Activated naive CD4-positive, alpha-beta T cell (primary cell): ENCODE measurements at places on chromosomes 1 and 21.

DNA sequence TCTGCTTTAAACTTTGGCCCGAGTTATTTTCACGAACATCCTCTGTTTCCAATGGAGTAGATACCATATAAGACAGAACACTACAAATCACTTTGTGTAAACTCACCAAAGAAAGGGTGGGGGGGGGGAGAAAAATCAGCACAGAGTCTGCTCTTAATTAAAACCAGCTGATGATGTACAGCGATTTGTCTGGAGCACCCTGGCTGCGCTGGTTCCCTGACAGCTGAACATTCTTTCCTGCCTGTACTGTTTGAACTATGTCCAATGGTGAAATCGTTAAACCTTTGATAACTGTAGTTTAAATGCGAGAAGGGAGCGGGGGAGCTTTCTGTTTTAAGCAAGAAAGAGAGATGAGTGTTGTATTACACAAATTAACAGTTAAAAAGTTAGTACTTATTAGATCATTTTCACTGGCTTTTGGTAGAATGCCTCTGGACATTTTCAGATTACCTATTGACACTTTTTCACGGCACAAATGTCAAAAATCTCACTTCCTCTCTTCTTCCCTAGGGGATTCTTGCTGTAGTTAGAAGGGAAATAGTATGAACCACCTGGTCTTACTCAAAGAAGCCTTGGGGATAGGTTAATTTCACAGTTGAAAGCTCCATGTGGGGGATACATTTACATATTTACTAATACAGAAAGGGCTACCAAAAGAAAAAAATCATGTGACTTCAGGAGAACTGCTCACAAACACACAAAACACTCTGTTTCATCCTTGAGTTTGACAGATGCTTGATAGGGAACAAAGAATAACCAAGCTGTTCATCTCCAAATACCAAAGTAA, 140.2 kb upstream of the RUNX1 start:
- DNase-seq = no peak

DNA sequence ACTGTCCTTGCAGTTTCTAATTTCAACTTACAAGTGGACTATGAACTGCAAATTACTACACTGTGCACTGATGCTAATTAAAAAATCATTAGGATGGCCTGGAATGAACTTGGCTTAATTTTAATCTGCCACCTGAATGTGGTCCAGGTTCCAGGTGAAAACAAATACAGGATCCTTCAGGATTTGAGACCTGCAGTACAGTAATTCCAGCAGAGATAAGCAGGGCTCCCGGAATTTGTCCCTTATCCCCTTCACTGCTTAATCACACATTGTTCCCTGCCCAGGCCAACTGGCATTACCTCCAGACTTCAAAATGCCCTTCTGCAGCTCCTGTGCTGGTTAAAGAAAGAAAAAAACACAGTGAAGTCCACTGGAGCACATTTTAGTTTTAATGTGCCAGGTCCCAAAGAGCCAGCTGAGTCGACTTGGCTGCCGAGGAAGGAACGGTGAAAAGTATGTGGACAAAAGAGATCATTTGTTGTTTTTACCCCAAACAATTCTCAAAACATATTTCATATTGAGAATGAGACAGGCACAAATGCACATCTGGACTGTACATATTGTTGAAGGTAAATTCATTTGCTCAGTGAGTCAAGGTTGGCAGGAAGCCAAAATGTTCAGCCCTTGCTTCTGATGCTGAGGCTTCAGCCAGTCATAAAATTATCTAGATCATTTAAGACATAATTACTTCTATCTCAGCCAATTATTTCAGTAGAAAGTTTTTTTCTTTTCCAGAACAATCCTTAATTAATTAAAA, 28.3 kb downstream of the DEGS1 start:
- DNase-seq = no peak

DNA sequence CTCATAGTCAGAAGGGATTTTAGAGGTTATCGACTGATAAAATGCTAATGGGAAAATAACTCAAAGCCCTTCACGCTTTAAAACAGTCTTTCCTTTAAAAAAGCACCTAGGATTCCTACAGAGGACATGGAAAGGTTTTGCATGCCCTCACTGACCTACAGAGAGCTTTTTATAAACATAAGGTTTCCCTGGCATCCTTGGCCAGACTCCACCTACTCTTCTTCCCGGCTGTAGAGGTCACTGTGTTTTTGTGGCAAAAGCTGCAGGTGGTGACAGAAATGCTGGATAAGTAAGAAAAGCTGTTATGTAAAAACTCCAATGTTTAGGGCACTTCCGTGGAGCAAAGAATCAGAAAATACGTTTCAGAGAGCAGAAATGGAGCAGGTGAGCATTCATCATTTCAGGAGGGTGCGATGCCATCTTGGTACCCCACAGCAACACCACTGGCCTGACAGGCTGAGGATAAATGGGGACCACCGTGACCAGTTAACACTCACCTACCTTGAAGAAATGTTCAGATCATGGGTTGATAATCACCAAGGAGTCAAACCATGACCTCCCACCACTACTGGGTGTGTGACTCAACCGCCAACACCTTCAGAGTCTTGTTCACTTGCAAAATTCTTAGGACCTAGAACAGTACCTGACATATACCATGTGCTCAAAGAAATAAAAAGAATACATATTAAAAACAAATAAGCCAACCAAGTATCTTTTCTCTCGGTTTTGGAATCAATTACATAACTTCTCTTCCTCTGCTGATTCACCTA, 46.6 kb downstream of the SSBP3 start:
- DNase-seq = no peak

DNA sequence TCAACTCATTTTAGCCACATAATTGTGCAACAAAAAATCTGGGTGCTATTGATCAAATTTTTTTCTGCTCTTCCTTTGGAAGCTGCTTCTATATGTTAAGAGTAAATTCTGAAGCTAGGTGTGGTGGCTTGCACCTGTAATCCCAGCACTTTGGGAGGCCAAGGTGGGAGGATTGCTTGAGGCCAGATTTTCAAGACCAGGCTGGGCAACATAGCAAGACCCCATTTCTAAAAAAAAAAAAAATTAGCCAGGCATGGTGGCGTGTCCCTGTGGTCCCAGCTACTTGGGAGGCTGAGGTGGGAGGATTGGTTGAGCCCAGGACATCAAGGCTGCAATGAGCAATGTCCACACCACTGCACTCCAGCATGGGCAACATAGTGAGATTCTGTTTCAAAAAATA, 24.3 kb upstream of the RSBN1 start:
- no peak for DNase-seq

DNA sequence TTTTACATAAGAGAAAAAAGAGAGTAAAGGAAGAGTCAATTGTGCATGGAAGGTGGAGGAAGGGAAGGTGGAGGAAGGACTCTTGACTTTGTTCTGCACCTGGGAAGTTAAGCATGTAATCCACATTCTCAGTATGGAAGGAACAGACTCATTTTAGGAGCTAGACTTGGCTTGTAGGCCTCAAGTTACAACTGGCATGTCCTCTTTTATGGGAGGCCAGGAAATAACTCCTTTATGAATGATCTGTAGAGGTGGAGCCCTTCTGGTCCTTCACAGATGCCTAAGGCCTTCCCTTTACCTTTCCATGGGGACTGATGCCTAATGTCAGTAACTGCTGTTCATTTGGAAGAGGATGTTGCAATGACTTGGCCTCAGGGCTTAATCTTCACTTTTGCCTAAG, 29.4 kb upstream of the CCSAP start:
- DNase-seq = no peak

DNA sequence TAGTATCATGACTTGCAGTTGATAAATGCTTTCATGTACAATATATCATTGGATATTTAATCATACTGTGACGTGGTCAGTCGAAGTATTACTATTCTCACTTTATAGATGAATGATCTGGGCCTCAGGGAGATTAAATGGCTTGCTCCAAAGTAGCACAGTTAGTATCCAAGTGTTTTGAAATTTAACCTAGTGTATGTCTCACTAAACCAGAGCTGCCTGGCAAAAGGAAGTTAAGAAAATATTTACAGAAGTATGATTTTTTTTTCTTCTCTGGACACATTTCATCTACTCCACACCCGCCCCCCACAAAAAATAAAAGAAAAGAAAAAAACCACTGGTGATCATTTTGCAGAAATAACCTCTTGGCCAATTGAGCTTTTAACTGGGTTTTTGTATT, 71.9 kb upstream of the CXADR start:
- DNase-seq = no peak

DNA sequence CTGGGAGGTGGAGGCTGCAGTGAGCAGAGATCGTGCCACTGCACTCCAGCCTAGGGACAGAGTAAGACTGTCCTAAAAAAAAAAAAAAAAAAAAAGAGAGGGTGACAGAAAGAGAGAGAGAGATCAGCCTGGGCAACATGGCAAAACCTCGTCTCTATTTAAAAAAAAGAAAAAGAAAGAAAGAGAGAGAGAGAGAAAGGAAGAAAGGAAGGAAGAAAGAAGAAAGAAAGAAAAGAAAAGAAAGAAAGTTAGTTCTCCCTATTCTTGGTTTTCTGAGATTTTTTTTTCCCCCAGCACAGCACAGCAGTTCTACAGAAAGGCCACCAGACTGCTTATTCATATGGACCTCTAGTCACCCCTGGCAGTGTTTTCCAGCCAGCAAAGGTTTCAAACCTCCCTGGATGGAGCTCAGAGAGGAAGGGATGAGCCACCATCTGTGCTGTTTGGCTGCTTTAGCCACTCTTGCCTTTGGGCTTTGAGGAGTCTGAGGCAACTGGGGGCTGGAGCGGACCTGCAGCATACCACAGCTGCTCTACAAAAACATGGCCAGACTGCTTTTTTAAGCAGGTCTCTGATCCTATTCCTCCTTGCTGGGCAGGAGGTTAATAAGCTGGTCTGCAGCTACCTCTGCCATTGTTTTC, 10.6 kb downstream of the S100A6 start:
- DNase-seq = no peak

- DNase-seq = no peak
Observed at GRCh38 chr1:162303004-162303344, 73.7 kb downstream of the SPATA46 start.

GRCh38 chr1:36420409-36420808, 22.7 kb upstream of the LSM10 start:
- no peak for DNase-seq

DNA sequence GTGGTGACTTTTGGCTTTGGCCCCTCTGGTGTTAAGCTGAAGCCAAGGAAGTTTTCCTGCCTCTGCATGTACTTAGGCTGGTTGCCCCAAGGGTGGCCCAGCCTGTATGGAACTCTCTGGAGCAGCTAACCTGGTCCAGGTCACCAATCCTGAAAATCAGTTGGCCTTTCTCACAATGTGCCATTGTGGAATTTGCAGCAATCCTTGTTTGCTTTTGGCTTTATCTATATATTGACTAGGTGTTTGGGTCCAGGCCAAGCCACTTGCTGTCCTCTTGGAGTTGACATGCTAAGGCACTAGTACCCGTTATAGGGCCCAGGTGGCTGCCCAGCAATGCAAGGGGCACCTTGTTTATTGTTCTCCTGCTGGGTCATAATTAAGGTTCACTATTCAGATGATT, 124.6 kb downstream of the CAMTA1 start:
- DNase-seq = no peak

DNA sequence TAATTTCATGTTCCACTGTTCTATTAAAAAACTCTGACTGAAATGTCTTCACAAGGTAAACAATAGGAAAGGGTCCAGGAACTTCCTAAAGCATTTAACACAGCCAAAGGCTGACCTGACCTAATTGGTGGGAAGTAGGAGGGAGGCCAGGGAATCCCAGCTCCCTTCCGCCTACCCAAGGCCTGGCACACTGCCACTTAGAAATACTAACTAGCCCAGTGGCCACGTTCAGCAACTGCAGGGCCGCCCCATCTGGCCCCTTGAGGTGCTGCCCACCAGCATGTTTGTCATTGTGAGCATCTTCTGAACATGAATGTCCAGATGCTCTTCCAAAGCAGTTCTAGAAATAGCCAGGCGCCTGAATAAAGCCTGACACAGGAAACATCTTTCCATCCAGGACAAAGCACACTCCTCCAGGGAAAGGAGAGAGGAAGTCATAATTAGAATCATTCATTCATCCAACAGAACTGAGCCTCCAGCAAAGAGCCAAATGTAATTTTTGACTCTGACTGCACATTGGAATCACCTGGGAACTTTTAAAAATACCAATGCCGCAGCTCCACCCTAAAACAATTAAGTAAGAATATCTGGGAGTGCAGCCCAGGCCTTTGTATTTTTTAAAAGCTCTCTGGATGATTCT, 44.6 kb upstream of the BCL9 start:
- DNase-seq = no peak

GRCh38 chr1:14439015-14439414, 159.5 kb upstream of the KAZN start:
- no peak for DNase-seq

DNA sequence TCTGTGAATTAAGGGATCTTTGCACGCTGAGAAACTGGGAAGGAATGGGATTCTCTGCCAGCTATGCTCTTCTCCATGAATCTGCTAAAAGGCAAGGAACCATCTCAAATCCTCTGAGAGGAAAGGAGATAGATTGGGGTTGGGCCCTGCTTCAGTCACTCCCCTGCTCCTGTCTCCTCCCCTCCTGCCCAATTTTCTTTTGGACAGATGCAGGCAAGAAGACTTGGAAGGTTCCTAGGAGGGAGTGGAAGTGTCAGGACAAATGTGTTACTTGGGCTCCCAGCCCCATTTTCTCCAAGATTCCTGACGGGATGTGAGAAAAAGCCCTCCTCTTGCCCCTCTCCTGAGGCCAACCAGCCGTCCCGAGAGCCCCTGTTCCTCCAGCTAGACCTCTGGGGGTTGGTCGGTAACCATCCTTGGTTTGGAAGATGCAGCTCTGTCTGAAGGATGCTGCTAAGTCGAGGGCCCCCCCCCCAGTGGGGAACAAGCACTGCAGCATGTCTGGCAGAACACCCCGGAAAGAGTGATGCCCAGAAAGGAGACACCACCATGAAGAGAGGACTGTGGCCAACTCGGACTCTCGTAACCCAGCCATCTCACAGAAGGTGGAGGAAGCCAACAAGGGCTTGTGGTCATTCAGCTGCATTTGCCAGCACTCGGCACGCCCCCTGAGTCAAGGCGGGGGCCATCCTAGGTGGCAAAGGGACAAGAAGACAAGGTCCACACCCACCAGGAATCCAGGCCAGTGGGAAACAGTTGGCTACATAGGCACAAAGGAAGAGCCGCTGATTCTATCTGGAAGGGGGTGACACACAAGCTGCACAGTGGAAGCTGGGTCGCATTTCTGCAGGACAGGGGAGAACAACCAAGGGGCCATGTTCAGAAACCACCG, 43.7 kb downstream of the CDK18 start:
- no peak for DNase-seq

- no peak for DNase-seq
Observed at GRCh38 chr21:40215941-40216340, 348.7 kb downstream of the PCP4 start.

GRCh38 chr1:182200025-182200812, 138.7 kb upstream of the ZNF648 start:
- DNase-seq = no peak
